ENCODE measurements at places on chromosomes 16 and 17. TPM values are rescaled to one million over a fixed set of nuclear protein-coding genes. Genes with fewer than 3 reads are reported as not detected.

DNA sequence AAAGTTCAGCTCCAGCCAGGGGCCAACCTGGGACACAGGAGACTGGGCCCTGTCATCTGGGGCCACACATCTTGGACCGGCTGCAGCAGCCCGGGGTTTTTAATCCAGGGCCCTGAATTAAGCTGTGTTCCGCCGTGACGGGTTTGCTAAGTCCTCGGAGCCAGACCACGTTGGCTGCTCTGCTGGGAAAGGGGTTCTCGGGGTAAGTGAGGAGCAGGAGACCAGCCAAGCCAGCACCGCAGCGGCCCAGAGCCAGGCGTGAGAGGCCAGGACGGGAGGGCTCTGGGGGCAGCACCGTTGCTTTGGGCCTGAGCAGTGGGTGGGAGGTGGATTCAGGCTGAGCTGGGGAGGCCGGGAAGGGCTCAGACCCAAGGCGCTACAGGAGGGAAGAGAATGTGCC is 31.3 kb upstream of the CBX4 start:
- no peaks in the 10 kb centered on the region for H3K36me3 ChIP-seq
- H3K4me1 ChIP-seq: no peaks in the 10 kb centered on the region
- no peak overlapping the region for H3K27ac ChIP-seq

Gene CHD9NB
- not detected for total RNA-seq

Gene CLEC16A
- total RNA-seq: 14.6 TPM

Gene MT2A
- 683 TPM for total RNA-seq

DNA sequence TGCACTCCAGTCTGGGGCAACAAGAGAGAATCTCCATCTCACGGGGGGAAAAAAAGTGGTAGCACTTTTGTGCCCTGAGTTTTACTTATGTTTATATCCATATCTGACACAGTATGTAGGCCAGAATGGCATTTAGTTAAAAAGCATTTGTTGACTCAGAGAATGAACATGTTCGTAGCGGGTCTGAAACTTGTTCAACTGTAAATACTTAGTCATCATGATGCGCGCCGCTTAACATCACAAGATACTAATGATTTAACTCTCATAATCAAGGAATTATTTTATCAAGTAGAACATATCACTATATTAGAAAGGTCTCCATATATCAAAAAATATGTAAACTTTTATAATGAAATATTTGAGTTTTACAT is 55.3 kb upstream of the ITGA2B start:
- H3K27ac ChIP-seq: peak overlapping the region; percentile 21
- no peaks in the 10 kb centered on the region for H3K36me3 ChIP-seq
- peaks cover 14% of the 10 kb centered on the region for H3K4me1 ChIP-seq
- H3K4me3 ChIP-seq: no peak overlapping the region
- H3K27me3 ChIP-seq: no peaks in the 10 kb centered on the region
- peak; percentile 87 for DNase-seq

GRCh38 chr17:19311421-19312215 is 50.9 kb downstream of the B9D1 start:
- no peak overlapping the region for H3K27ac ChIP-seq
- DNase-seq: no peak
- no peak overlapping the region for H3K4me3 ChIP-seq
- H3K27me3 ChIP-seq: no peaks in the 10 kb centered on the region
- H3K4me1 ChIP-seq: no peaks in the 10 kb centered on the region

DNA sequence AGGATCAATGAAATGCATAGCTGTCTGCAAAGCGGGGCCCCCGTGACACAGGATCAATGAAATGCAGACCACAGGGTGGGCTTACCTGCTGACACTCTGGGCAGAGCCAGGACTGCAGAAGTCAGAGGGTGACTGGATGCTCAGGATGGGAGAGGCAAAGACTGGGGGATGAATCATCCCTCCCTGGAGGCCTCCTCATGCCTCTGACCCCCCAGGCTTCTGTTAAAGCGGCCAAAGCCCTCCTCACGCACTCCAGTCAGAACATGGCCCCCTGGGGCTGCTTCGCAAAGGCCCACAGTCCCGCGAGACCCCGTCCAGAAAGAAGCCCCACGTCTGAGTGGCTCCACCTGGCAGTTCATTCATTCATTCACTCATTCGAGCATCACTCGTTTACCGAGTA is 38.4 kb upstream of the FOXF1 start:
- H3K36me3 ChIP-seq: no peaks in the 10 kb centered on the region
- H3K27me3 ChIP-seq: peaks cover 58% of the 10 kb centered on the region
- no peak for DNase-seq
- H3K27ac ChIP-seq: no peak overlapping the region
- H3K4me3 ChIP-seq: no peak overlapping the region
- no peaks in the 10 kb centered on the region for H3K4me1 ChIP-seq

Gene CCDC92B
- total RNA-seq: not detected

- H3K4me3 ChIP-seq: no peak overlapping the region
- no peaks in the 10 kb centered on the region for H3K36me3 ChIP-seq
- H3K27ac ChIP-seq: no peak overlapping the region
- no peak for DNase-seq
- no peaks in the 10 kb centered on the region for H3K27me3 ChIP-seq
These were observed 47.1 kb downstream of the DNAH17 start for GRCh38 chr17:78529871-78530670.

GRCh38 chr17:3911271-3912053 is 4.8 kb downstream of the P2RX1 start:
- no peak overlapping the region for H3K4me3 ChIP-seq
- no peaks in the 10 kb centered on the region for H3K36me3 ChIP-seq
- H3K27me3 ChIP-seq: no peaks in the 10 kb centered on the region

GRCh38 chr17:7747635-7748071 is 30.1 kb downstream of the DNAH2 start:
- no peaks in the 10 kb centered on the region for H3K27me3 ChIP-seq
- no peak overlapping the region for H3K27ac ChIP-seq
- peaks cover 34% of the 10 kb centered on the region for H3K4me1 ChIP-seq
- H3K4me3 ChIP-seq: no peak overlapping the region
- no peaks in the 10 kb centered on the region for H3K36me3 ChIP-seq

GRCh38 chr16:526181-527014 is 1.1 kb upstream of the CAPN15 start:
- DNase-seq: peak; percentile 4
- H3K4me3 ChIP-seq: peak overlapping the region; percentile 90
- no peaks in the 10 kb centered on the region for H3K27me3 ChIP-seq

Gene KRT31
- not detected for total RNA-seq

GRCh38 chr16:67241008-67241900 is 6.0 kb downstream of the FHOD1 start:
- DNase-seq: peak; percentile 79
- peak overlapping the region; percentile 43 for H3K4me3 ChIP-seq
- no peaks in the 10 kb centered on the region for H3K27me3 ChIP-seq
- peak overlapping the region; percentile 99 for H3K27ac ChIP-seq

Gene HAGHL
- 19.4 TPM for total RNA-seq

Gene SDR42E2
- not detected for total RNA-seq

DNA sequence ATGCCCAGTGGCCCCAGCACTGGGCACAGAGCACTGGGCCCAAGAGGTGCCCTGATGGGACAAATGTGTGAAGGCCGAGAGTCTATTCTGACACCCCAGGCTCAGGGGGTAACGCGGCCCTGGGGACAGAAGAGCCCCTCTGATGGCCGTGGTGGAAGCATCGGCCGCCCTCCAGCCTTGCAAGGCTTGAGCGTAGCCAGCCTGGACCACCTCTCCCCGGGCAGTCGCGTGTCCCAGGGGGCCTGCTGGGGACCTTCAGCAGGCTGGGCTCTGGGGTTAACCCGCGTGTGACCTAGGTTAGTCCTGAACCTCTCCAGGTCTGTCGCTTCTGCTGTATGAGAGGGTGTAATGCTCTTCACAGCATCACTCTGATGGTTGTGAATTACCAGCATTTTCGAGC is 40.8 kb downstream of the NOS2 start:
- no peaks in the 10 kb centered on the region for H3K4me1 ChIP-seq
- no peaks in the 10 kb centered on the region for H3K36me3 ChIP-seq
- no peaks in the 10 kb centered on the region for H3K27me3 ChIP-seq
- no peak overlapping the region for H3K27ac ChIP-seq
- DNase-seq: no peak

Gene TBC1D3E
- total RNA-seq: not detected

DNA sequence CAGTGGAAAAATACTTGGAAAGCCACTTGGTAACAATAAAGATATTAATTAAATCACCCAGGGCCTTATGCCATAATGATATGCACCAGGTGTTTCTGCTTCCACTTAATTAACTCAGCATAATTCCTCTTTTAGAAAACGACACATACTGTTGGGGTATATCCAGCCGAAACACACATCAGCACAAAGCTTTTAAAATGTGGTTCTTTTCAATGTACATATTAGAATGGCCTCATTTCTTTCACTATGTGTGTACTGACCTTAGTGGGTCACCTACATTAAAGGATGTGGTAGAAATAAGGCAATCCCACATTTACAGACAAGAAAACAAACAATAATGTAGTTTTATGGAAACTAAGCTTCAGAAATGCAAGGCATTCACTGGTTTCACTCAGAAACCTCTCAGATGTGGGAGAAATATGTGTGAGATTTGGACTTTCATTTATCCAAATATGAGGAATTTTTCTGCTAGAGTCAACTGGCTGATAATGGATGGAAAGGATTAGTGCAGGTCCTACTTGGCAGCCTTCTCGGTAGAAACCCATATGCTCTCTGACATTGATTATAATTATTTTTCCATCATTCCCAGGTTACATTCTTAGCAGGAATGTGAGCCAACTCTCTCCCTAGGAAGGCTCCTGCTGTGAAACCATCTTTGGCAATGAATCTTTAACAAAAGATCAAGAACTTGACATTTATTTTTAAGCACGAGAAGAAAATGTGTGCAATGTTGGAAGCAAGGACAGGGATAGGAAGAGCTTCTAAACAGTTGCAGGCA is 66.7 kb upstream of the DHX40 start:
- no peak for DNase-seq
- no peak overlapping the region for H3K4me3 ChIP-seq
- no peaks in the 10 kb centered on the region for H3K36me3 ChIP-seq
- no peak overlapping the region for H3K27ac ChIP-seq
- H3K27me3 ChIP-seq: peaks cover 29% of the 10 kb centered on the region

GRCh38 chr17:17971431-17972125 is 622 bp downstream of the TOM1L2 start:
- H3K27me3 ChIP-seq: no peaks in the 10 kb centered on the region
- H3K4me3 ChIP-seq: peak overlapping the region; percentile 80
- H3K4me1 ChIP-seq: peaks cover 13% of the 10 kb centered on the region
- H3K36me3 ChIP-seq: no peaks in the 10 kb centered on the region
- no peak for DNase-seq
- H3K27ac ChIP-seq: peak overlapping the region; percentile 13

Gene PLD6
- total RNA-seq: 11.6 TPM

DNA sequence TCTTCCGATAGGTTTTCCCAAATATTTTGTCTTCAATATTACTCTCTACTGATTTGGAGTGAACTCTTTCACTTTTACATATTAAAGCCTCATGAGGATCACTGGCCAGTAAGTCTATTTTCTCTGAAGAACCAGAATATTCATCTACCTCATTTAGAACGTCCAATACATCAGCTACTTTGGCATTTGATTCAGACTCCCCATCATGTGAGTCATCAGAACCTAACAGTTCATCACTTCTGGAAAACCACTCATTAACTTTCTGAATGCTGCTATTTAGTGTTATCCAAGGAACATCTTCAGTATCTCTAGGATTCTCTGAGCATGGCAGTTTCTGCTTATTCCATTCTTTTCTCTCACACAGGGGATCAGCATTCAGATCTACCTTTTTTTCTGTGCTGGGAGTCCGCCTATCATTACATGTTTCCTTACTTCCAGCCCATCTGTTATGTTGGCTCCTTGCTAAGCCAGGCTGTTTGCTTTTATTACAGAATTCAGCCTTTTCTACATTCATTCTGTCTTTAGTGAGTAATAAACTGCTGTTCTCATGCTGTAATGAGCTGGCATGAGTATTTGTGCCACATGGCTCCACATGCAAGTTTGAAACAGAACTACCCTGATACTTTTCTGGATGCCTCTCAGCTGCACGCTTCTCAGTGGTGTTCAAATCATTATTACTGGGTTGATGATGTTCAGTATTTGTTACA is 30.9 kb downstream of the BRCA1 start:
- H3K4me1 ChIP-seq: no peaks in the 10 kb centered on the region
- H3K27me3 ChIP-seq: no peaks in the 10 kb centered on the region
- H3K36me3 ChIP-seq: peaks cover 11% of the 10 kb centered on the region

Gene BCL6B
- total RNA-seq: 0.12 TPM

Gene ETV4
- 147 TPM for total RNA-seq

- DNase-seq: no peak
- H3K36me3 ChIP-seq: peaks cover 22% of the 10 kb centered on the region
- H3K27me3 ChIP-seq: no peaks in the 10 kb centered on the region
- H3K27ac ChIP-seq: no peak overlapping the region
- no peaks in the 10 kb centered on the region for H3K4me1 ChIP-seq
These were observed 24.7 kb downstream of the NARF start for GRCh38 chr17:82483204-82483660.

Gene MNT
- total RNA-seq: 26.0 TPM

GRCh38 chr17:59800530-59800942 is 92.2 kb downstream of the TUBD1 start:
- no peak overlapping the region for H3K4me3 ChIP-seq
- H3K36me3 ChIP-seq: no peaks in the 10 kb centered on the region
- no peaks in the 10 kb centered on the region for H3K27me3 ChIP-seq
- peaks cover 8% of the 10 kb centered on the region for H3K4me1 ChIP-seq
- peak; percentile 16 for DNase-seq

DNA sequence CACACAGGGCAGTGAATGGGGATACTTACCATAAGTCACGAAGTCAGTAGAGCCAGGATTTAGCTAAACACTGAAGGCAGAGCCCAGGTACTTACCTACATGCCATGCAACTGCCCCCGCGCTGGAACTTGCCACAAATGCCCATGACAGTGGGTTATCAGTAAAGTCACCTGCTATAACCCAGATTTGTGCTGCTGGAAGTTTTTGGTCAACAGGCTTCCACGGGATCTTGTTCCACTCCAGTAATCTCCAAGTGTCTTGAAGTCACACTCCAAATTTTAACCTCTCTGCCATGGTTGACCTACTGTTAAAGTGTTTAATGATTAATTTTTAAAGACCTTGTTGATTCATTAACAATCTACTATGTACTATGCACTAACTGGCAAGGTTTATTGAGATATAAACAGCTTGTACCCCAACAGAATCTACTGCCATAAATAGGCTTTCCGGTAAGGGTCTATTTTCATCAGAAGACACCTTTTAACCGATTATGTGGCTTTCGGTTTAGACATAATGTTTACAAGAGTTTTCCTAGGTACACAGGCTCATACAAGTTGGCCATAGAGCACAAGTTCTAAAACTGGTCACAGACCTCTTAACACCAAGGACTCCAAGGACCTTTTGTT is 6.3 kb upstream of the SLC5A11 start:
- H3K36me3 ChIP-seq: no peaks in the 10 kb centered on the region
- H3K4me3 ChIP-seq: no peak overlapping the region
- no peaks in the 10 kb centered on the region for H3K27me3 ChIP-seq
- H3K4me1 ChIP-seq: peaks cover 27% of the 10 kb centered on the region

Gene CNTNAP4
- total RNA-seq: not detected
